Stimulated activated CD8-positive, alpha-beta memory T cell treated with anti-CD3 and anti-CD28 coated beads, Interleukin-12 subunit alpha, Interleukin-12 subunit beta, amount 100 ng/mL, for 4 hours (primary cell): ENCODE measurements at places on chromosomes 6 and 20.

- no peak for DNase-seq
Observed at GRCh38 chr6:106452628-106453027, 92.1 kb downstream of the CRYBG1 start.

- DNase-seq: peak; percentile 34
Observed at GRCh38 chr20:43915211-43916072, 790 bp downstream of the TOX2 start.

DNA sequence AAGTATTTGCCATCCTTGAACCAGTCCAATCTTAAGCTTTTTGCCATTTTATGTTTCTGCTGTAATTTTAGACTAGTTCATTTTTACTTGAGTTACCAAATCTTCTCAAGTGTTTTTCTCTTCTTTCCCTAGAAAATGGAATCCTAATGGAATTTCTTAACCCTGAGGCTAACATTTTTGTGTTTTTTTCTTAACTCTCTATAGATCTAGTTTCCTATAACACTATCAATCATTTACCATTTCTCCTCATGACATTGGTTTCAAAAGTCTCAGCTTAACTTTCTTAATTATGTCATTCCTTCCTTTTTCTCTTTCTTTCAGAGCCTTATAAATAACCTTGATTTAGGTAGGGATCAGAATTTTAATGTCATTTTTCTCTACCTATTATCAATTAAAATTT is 54.8 kb downstream of the SENP6 start:
- no peak for DNase-seq

- DNase-seq: no peak
Observed at GRCh38 chr6:134420614-134421181, 102.8 kb upstream of the SGK1 start.

- no peak for DNase-seq
Observed at GRCh38 chr20:32191873-32192272, 15.7 kb downstream of the PLAGL2 start.

DNA sequence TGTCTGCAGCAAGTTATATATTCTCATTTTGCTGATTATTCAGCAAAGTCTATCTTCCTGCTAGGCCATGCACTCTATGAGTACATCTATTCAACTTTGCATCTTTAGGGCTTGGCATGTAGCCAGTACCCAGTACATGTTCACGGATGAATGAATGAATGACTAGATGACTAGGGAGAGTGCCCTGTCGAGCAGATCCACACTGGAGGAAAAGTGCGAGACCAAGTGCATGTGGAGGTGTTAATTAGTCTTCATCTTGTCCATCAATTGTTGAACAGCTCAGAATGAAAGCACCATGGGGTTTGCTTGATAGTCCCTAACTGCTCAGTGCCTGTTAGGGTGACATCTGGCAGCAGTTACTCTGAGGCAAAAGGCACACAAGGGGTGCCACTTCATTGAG is 30.4 kb downstream of the TM9SF4 start:
- no peak for DNase-seq

DNA sequence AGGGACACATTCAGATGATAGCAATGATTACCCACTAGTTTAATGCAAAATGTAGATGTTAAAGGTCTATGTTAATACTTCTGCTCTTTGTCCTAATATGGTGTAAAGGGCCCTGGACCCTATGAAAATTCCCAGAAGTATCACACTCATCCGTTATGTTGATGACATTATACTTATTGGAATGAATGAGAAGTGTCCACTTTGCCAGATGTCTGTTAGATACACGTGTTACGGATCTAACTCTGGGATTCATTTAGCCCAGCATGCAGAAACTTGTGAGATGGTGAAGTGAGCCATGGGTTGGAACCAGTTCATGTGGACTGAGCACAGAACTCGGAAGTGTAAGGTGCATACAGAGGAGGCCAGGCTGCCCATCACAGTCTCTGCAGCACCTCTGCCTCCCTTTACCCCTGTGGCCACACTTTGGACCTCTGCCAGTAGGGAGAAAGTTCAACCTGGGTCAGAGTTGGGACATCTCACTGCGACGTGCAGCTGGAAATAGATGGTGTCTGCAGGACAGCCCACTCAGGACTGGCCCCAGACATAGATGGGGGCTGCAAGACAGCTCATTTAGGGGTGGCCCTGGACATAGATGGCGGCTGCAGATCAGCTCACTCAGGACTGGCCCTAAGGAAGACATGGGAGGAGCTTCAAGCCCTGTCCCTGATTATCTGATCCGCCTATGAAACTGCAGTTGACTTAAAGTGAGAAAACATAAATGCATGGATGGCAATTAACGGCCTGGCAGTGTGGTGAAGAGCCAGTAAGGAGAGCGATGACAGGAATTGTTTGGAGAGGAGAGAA is 71.2 kb upstream of the THBS2 start:
- DNase-seq: no peak

GRCh38 chr6:129555206-129555832 is 154.7 kb downstream of the ARHGAP18 start:
- DNase-seq: no peak

DNA sequence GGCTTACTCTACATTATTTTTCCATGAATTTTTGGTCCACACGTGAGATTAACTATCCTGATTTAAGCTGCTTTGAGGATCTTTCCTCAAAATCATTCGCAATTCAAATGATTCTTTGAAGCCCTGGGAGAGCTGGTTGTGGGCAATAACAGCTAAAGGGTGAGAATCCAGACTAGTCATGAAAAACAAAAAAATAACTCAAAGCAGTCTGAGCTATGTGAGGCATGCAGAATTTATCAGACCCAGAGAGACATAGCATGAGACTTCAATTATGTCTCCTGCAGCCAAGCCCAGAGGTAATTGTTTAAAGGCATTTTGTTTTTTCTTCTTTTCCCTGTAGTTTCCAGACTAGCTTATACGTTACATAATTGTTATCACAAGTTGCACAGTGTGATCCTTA is 517.3 kb upstream of the PTCHD4 start:
- no peak for DNase-seq

- no peak for DNase-seq
Observed at GRCh38 chr20:4122926-4123325, 107.6 kb upstream of the RNF24 start.

DNA sequence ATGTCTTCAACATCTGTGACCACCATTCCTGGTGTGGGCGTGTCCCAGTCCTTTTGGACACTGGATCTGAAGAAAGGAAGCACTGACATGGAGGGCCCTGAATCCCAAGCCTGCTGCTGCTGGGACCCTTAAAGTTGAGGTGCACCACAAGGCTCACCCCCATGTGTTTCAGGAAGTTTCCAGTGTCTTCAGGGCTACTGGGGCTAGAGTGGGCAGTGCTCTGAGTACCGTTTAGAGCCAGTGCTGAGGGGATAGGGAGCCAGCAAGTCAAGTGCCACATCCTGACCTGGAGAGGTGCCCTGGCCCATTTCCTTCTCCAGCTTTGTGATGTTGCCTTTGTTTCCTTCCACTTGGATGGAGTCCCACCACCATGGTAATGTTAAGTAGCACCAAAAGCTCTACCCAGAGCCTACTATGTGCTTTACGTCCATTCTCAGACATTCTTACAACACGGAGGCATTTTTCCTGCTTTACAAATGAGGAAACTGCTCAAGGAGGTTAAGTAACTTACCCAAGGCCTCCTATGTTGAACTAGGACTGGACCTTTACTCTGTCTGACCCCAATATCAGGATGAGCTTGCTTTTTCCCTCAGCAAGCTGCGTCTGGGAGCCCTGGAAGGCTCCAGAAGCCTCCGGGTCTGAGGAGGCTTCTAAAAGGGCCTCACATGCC is 552 bp upstream of the DEF6 start:
- no peak for DNase-seq
